Stimulated activated CD4-positive, alpha-beta T cell treated with anti-CD3 and anti-CD28 coated beads, Interleukin-12 subunit alpha, Interleukin-12 subunit beta, amount 100 ng/mL, for 48 hours (primary cell): ENCODE measurements at places on chromosomes 11 and 22.

GRCh38 chr22:22716136-22716665 is 71.8 kb downstream of the GGTLC2 start:
- no peak for DNase-seq

- no peak for DNase-seq
Observed at GRCh38 chr11:14330881-14331280, 28.1 kb downstream of the RRAS2 start.

DNA sequence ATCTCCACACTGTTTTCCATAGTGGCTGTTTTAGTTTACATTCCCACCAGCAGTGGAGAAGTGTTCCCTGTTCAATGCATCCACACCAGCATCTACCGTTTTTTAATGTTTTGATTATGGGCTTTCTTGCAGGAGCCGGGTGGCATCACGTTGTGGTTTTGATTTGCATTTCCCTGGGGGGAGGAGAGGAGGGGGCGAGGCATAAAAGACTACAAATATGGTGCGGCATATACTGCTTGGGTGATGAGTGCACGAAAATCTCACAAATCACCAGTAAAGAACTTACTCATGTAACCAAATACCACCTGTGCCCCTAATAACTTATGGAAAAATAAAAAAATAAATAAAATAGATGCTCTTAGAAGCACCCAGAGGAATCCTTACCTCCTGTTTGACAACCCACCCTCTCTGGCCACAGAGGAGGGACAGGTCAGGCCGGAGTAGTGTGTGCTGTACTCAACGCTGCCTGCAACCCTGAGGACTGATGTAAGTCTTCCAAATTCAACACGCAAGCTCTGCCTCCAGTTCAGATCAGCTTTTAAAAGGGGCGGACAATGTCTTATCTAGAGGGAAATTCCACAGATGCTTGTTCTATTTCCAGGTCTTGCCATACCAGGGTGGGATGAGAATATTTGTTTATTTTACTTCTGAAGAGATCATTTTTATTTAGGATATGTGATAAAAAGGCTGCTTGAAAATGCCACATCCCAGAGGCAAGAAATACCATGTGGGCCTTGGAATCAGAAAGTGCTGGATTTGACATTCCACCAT is 329.6 kb upstream of the B3GAT1 start:
- no peak for DNase-seq

DNA sequence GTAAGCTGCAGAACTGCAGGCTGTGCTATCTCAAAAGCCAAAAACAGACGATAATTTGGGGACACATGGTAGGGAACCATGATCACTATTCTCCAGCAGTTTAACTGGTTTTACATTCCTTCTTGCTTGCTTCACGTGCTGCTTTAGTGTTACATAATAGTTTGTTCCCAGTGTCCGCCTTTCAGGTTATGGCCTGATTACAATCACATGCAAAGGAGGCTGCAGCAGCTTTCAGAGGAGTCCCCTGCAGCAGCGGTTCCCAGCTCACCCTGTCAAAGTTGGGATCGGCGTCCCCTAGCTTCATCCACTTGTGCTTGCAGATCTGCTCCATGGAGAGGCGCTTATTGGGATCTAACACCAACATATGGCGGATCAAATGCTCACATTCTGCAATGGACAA is 39.2 kb upstream of the APOA1 start:
- no peak for DNase-seq

DNA sequence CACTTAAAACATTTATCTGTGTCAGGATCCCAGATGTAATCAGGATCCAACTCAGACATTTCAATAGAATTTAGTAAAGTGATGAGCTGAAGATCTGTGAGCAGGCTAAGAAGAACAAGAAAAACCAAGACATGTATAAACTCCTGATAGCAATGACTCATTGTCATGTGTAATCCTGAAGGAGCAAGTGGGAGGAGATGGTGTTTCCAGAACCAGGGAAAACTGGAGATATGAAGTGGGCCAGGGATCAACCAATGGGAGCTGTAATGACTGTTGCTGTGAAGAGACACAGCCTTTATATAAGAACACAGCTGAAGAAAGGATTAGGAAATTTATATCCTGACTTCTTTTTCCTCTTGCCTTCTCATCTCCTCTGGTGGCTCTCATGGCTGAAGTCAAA is 682.5 kb upstream of the ARHGAP42 start:
- no peak for DNase-seq

GRCh38 chr11:2668876-2669275 is 30.9 kb downstream of the KCNQ1OT1 start:
- DNase-seq: no peak

DNA sequence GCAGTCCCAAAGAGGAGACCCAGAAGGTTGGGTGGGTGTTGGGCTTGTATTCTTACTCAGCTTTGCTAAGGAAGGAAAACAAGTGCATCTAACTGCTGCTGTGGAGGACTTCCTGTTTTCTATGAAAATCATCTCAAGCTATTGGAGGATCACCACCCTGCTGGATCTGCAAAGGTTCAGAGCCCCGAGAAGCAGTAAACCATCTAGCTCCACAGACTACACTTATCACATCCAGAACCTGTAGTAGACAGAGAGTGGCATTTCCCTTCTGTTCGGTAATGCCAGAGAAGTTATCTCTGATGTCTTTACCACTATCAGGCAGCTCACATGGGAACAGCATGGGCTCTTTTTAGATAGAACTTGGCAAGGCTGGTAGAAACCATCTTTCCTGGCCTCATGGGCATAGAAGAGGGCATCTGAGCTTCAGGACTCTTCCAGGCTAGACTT is 21.7 kb downstream of the KCNJ1 start:
- DNase-seq: no peak

GRCh38 chr11:108826136-108826535 is 161.3 kb downstream of the DDX10 start:
- DNase-seq: no peak

- DNase-seq: no peak
Observed at GRCh38 chr11:60482361-60482760, 10.2 kb upstream of the MS4A12 start.

- no peak for DNase-seq
Observed at GRCh38 chr11:68015467-68015866, 5.3 kb downstream of the ALDH3B1 start.

DNA sequence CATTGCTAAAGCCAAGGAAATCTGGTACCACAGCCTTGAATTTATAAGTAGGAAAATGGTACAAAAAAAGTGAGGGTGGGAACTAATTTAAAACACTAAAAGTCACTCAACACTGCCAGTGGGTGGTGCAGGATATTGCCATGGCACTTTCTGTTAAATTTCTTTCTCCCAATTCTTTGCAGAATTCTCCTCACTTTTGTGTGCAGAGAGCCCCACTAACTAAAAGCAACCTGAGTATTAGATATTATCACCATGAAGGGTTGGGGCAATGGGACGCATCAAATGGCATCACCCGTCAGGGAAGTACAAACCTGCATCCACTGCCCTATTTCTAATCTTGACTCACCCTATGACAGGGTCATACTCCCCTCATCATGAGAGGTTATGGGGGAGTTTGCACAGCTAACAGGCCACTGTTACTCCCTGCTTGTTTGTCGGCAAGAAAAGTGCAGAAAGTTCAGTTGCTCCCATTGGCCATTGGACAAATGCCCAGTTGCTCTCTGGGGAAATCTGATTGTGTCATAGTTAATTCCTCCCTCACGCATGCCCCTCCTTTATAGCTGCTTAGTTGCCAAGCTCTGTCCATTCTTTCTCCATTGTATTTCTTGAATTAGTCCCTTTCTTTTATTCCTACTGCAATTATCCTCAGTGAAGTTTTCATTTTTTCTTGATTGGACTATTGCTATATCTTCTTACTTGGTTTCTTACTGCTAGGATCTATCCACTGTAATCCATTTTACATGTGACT is 93.8 kb upstream of the BLID start:
- no peak for DNase-seq

DNA sequence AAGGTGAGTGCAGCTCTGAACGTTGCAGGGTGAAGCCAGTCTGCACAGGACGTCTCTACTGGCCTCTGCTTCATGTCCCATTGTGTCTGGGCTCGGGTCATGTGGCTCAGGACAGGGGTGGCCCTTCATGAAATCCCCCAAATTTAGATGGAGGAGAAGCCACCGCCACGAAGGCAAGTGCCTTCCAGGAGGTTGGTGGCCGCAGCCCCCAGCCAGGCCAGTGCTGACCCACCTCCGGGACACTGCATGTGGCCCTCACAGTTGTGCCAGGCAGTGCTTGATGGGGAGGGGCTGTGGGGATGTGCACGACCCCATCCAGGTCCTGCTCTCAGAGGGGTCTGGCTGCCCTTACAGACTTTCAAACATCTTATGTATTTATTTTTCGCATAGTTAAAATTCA is 1311.1 kb downstream of the BRD1 start:
- DNase-seq: no peak

GRCh38 chr22:40000171-40000570 is 5.4 kb downstream of the FAM83F start:
- no peak for DNase-seq

GRCh38 chr11:16785520-16786128 is 47.2 kb downstream of the C11orf58 start:
- peak; percentile 40 for DNase-seq

GRCh38 chr11:68312780-68313573 is 586 bp downstream of the LRP5 start:
- DNase-seq: no peak

- no peak for DNase-seq
Observed at GRCh38 chr22:47279746-47280145, 517.3 kb downstream of the TBC1D22A start.

- DNase-seq: no peak
Observed at GRCh38 chr11:29628609-29629008, 388.2 kb downstream of the KCNA4 start.

- DNase-seq: no peak
Observed at GRCh38 chr22:41003066-41003465, 51.9 kb downstream of the RBX1 start.
